ENCODE measurements at places on chromosomes 13 and 19.
A peak's percentile ranks its signal among the peaks of the same experiment; 100 is the strongest.

DNA sequence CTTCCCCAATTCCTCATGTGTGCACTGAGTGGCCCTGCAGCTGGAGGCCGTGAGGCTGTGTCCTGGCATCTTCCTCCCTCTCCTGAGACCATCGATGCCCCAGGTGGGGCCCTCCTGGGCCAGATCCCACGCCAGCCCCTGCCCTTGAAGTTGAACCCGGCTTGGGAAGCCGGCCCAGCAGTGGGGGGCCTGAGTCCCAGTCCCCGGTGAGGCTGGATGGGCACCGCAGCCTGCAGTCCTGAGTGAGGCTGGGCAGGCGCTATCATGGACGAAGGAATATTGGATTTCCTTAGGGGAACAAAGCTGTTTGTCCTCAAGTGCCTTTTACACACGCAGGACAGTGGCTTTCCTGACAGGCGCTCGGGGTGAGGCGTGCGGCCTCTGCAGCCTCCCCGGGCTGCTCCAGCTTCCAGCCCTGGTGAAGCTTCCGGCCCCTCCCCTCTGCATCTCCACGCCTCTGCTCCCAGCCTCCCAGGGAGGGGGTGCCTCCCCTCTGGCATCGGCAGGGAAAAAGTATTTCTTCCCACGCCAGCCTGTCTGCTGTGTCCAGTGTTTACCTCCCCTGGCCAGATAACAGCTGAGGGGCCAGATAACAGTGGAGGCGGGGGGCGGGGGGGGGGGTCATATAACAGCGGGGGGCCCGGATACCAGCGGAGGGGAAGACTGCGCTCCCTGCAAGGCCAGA, 159.5 kb downstream of the KDM4B start:
- no peak for DNase-seq

GRCh38 chr13:74134777-74135325, 647 bp upstream of the KLF12 start:
- DNase-seq, result peak; percentile 70

GRCh38 chr19:28103921-28104320, 1109.0 kb downstream of the UQCRFS1 start:
- DNase-seq, result no peak

DNA sequence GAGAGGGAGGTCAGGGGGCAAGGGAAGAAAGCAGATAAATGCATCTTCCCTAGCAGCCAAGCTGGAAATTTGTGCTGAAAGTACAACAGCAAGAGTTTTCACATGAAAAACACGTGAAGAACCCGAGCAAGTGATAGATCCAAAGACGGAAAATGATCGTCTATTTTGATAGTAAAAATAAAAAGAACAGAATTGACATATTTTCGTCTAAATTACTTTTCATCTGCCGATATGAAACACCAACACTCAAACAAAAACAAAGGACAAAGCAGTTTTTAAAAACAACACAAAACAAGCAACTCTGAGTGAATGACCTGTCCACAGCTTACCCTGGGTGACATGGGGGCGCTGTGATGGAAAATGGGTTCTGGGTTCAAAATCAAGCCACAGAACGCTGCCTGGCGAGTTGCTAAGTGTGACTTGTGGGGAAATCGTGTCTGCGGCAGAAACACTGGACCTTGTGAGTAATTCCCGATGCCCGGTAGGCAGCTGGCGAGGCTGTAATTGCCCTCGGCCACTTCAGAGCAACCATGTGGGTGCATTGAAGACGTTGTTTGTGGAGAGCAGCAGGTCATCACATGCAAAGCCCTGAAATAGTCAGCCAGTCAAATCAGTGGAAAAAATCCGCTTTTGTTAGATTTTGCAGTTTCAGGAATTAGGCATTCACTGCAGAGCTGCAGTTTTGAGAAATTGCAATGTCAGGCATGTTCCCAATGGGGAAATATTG, 7.4 kb downstream of the SOX1 start:
- no peak for DNase-seq

DNA sequence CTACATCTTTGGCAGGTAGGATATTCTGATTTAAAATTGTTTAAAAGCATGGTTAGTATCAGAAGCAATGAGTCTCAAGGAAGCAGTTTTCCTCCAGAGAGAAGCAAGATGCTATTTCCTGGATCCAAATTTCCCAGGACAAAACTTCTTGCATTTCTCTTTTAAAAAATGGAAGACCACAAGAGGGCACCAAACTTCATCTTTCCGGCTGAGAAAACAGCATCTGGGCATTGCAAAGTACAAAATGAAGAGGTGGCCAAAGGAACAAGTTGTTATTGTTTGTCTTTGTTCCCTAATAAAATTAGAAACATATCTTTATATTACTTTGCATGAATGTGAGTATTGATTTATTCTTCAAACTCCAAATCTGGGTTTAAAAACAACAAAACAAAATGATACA, 60.0 kb upstream of the LRCH1 start:
- peak; percentile 19 for DNase-seq
